ENCODE measurements at places on chromosomes 4 and X. TPM values are rescaled to one million over a fixed set of nuclear protein-coding genes. Genes with fewer than 3 reads are reported as not detected.

DNA sequence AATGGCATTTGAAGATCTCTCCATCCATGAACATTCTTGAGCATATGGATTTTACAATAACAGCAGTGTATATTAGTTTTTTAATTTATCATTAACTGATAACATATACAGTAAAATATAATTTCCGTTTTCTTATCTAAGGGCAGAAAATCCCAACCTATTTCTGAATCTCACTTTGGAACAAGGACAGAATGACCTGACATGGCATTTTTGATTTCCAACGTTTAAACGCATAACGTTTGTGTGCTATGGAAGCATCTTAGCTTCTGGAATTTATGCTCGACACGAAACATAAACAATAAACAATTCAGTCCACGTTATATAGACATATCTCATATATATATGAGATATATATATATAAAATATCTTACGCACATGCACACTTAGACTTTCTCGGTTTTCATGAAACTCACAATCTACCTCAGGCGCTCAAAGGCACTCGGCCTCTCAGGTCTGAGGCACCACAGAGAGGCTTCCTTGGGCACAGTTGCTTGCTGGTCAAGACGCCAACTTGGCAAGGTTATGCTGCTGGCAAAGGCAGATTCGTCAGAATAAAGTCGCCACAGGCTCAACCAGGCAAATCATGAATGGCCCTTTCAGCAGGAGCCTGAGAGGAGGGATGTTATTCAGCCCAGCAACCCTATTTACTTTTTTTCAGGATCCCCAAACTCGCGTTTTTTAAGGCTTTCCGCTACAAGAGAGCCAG lies 1.0 kb upstream of the UGT8 start:
- no peaks in the 10 kb centered on the region for H3K36me3 ChIP-seq
- no peak overlapping the region for H3K27ac ChIP-seq
- peaks cover 32% of the 10 kb centered on the region for H3K27me3 ChIP-seq
- no peak for DNase-seq
- peaks cover 17% of the 10 kb centered on the region for H3K4me1 ChIP-seq

DNA sequence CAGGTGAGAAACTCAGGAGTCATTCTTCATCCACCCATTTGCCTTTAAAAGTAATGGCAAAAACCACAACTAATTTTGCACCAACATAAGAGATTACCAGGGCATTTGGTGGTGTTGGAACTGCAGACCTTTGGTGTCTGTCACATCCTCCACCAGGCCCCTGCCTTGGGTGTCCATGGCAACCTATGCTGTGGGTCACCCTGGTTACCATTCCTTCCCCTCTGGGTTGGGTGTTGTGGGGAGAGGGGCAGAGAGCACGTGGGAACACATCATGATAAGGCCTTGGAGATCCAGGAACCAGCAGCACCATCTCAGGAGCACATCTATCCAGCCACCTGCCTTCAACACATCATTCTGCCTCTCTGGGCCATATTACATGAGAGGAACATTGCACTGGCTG lies 77.3 kb downstream of the CHRNA9 start:
- no peaks in the 10 kb centered on the region for H3K27me3 ChIP-seq
- no peaks in the 10 kb centered on the region for H3K4me1 ChIP-seq
- H3K36me3 ChIP-seq, result no peaks in the 10 kb centered on the region

DNA sequence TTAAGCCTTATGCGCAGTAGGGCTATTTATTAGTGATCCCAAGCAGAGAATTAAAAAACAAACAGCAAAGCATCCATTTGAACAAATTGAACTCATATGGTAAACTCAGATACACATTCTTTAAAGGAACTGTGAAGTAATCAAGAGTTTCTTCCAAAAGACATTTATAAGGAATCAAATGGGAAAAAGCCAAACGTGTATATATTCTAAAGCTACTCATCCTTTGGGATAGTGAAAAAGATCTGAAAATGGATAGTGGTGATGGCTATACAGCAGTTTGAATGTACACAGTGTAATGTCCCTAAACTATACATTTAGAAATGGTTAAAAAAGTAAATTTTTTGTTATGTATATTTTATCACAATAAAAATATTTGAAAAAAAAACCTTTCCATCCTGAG lies 16.6 kb upstream of the HPGDS start:
- no peaks in the 10 kb centered on the region for H3K27me3 ChIP-seq
- no peak overlapping the region for H3K4me3 ChIP-seq
- DNase-seq, result no peak
- no peak overlapping the region for H3K27ac ChIP-seq
- no peaks in the 10 kb centered on the region for H3K36me3 ChIP-seq

DNA sequence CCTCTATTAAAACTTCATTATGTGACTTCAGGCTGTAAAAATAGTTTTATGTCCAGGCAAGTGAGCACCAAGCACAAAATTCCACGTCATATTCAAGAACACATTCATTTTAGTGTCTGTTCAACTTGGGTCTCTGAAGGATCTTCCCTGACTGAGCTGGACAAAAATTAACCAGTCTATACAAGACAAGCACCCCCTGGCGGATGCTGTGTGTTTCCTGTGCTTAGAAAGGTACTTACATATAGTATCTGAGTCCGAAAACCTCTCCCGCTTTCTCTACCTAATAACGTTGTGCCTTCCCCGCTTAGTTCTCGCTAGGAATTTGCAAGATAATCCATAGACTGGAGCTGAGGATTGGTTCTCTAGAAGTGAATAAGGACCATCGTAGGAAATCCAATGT lies 2214.5 kb upstream of the TENM3 start:
- DNase-seq, result no peak
- no peaks in the 10 kb centered on the region for H3K27me3 ChIP-seq
- no peak overlapping the region for H3K27ac ChIP-seq
- H3K36me3 ChIP-seq, result no peaks in the 10 kb centered on the region
- H3K4me1 ChIP-seq, result no peaks in the 10 kb centered on the region

- H3K4me3 ChIP-seq, result peak overlapping the region; percentile 69
- H3K27ac ChIP-seq, result peak overlapping the region; percentile 62
- no peaks in the 10 kb centered on the region for H3K27me3 ChIP-seq
- H3K36me3 ChIP-seq, result peaks cover 4% of the 10 kb centered on the region
- H3K4me1 ChIP-seq, result peaks cover 16% of the 10 kb centered on the region
Measured at GRCh38 chr4:152785639-152786615, 6.2 kb downstream of the ARFIP1 start.

- H3K27me3 ChIP-seq, result no peaks in the 10 kb centered on the region
- no peaks in the 10 kb centered on the region for H3K36me3 ChIP-seq
- H3K4me1 ChIP-seq, result peaks cover 20% of the 10 kb centered on the region
- no peak for DNase-seq
Measured at GRCh38 chr4:87555773-87556619, 26.8 kb upstream of the SPARCL1 start.

GRCh38 chr4:159019356-159019755 lies 83.5 kb upstream of the RAPGEF2 start:
- H3K36me3 ChIP-seq, result no peaks in the 10 kb centered on the region
- H3K27ac ChIP-seq, result no peak overlapping the region
- H3K4me3 ChIP-seq, result no peak overlapping the region
- no peaks in the 10 kb centered on the region for H3K4me1 ChIP-seq

GRCh38 chr4:156870861-156871260 lies 100.7 kb downstream of the PDGFC start:
- no peak overlapping the region for H3K27ac ChIP-seq
- H3K27me3 ChIP-seq, result no peaks in the 10 kb centered on the region
- H3K36me3 ChIP-seq, result no peaks in the 10 kb centered on the region
- no peak for DNase-seq
- H3K4me3 ChIP-seq, result no peak overlapping the region

- no peak for DNase-seq
- no peak overlapping the region for H3K27ac ChIP-seq
- H3K4me1 ChIP-seq, result no peaks in the 10 kb centered on the region
- H3K36me3 ChIP-seq, result no peaks in the 10 kb centered on the region
- H3K27me3 ChIP-seq, result no peaks in the 10 kb centered on the region
- no peak overlapping the region for H3K4me3 ChIP-seq
Measured at GRCh38 chr4:172813359-172813923, 355.2 kb upstream of the GALNT7 start.

- H3K4me1 ChIP-seq, result no peaks in the 10 kb centered on the region
- H3K27ac ChIP-seq, result no peak overlapping the region
- no peaks in the 10 kb centered on the region for H3K27me3 ChIP-seq
Measured at GRCh38 chr4:100497791-100498190, 20.0 kb downstream of the EMCN start.

- H3K4me1 ChIP-seq, result no peaks in the 10 kb centered on the region
- no peak overlapping the region for H3K4me3 ChIP-seq
- no peak overlapping the region for H3K27ac ChIP-seq
- no peaks in the 10 kb centered on the region for H3K36me3 ChIP-seq
Measured at GRCh38 chrX:11189097-11189496, 78.0 kb downstream of the HCCS start.

- H3K36me3 ChIP-seq, result no peaks in the 10 kb centered on the region
- H3K4me3 ChIP-seq, result no peak overlapping the region
- peaks cover 10% of the 10 kb centered on the region for H3K27me3 ChIP-seq
- DNase-seq, result no peak
- no peak overlapping the region for H3K27ac ChIP-seq
Measured at GRCh38 chr4:154018659-154019058, 229.8 kb upstream of the SFRP2 start.

- H3K36me3 ChIP-seq, result no peaks in the 10 kb centered on the region
- H3K4me3 ChIP-seq, result no peak overlapping the region
- no peak overlapping the region for H3K27ac ChIP-seq
- no peak for DNase-seq
- H3K4me1 ChIP-seq, result no peaks in the 10 kb centered on the region
Measured at GRCh38 chr4:122065149-122065548, 87.0 kb upstream of the BLTP1 start.

DNA sequence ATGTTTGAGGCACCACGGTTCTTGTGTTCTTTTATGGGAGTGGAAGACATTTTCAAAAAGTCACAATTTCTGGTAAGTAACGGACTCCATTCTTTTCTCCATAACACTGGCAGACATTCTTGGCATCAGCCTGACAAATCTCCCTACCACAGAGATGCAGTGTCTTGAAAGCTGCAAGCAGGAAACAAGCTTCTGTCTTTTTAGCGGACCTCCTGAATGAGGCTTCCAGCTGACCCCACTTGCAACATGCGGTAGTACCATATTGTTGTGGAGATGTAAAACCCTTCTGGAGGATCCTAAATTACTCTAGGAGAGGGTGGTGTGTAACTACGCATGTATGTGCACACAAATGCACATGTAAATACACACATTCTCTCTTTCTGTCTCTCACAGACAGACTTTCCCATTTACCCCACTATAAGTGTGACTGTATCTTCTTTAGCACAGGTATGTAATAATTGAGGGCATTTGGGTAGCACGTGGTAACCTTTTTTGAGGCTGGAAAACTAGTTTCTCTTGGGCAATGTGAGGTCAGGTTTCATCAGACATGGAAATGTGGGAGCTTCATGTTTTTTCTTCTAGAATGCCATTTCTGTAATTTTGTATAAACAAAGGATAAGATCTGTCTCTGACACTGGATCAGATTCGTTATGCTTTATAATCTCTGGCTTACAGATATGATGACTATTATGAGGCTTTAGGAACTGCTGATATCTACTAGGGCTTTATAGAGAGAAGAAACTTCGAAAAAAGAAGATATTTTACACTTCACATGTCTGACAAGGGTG lies 130.1 kb downstream of the MGST2 start:
- H3K27ac ChIP-seq, result no peak overlapping the region
- no peaks in the 10 kb centered on the region for H3K27me3 ChIP-seq
- no peaks in the 10 kb centered on the region for H3K36me3 ChIP-seq
- H3K4me1 ChIP-seq, result no peaks in the 10 kb centered on the region

DNA sequence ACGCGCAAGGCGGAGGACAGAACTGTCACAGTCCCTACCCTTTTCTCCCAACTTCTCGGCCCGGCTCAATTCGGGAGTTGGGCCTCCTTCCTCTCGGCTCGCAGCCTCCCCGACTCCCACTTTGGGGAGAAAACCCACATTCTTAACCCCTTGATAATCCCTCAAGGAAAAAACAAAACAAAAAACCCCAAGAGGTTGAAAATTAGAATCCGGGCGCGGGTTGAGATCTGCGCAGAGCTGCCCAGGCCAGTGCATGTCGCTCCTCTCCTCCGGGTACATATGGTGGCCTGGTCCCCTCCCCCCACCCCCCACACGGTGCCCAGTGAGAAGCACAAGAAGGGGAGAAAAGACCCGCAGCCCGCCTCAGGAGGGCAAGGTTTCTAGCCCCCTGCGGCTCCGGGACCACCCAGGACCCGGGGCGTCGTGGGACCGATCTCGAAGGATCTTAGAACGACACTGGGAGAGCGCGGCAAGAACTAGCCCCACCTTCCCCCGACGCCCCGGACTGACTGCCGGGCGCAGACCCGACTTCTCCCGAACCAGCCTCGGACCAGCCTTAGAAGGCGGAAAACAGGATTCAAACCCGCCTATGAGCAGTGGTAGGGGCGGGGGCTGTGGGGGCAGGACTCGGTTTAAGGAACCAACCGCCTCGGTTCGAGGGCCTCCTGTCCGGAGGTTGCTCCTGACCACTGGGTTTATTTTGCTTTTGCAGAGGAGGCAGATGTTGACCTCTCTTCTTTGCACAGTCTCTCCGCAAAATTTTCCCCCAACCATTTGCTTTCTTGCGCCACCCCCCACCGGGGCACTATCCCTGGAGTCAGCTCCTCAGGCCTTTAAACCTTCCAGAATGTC lies 2.5 kb upstream of the PDGFRA start:
- peak overlapping the region; percentile 85 for H3K4me3 ChIP-seq
- DNase-seq, result no peak
- H3K4me1 ChIP-seq, result peaks cover 46% of the 10 kb centered on the region
- H3K36me3 ChIP-seq, result no peaks in the 10 kb centered on the region
- peaks cover 27% of the 10 kb centered on the region for H3K27me3 ChIP-seq

GRCh38 chr4:105894660-105895582 lies at the start of gene NPNT:
Gene NPNT (plus strand): TSS chr4:105895471. CDS start chr4:105895653, 182 bp downstream.
- H3K4me3 ChIP-seq, result peak within 1 kb of the TSS; percentile 55
- peaks cover 60% of the 10 kb centered on the region for H3K27me3 ChIP-seq
- no peaks in the 10 kb centered on the region for H3K36me3 ChIP-seq
- DNase-seq, result no peak
- peaks cover 9% of the 10 kb centered on the region for H3K4me1 ChIP-seq

DNA sequence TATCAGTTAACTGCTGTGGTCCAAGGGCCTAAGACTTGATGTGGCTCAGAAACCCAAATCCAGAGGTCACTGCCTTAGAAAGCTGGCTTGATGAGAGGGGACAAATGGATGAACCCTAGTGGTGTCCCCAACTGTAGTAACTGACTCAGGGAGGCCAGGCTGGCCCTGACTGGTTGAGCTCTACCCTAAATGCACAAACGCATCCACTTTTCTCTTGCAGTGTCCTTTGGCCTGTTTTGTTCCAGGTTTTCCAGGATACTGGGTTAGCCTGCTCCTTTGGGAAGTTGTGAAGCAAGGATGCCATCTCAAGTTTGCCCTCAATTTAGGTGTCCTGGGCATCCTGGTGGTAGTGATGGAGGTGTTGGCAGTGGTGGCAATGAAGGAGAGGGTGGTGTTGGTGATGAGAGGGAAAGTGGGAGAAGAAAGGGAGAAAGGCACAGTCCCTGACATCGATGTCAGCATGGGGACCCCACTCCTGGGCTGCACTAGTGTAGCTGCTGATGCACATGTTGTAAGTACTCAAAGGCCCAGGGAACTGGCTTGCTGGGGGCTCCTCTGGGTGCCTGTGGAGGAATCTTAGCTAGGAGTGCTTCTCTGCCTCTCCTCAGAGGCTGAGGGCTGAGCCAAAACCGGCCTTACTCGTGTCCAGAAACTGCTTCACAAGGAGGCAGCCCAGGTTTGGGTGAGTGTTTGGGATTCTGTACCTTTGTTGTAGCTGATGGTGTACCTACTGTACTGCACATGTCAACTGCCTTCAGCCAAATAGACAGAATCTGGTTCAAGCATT lies 2.9 kb upstream of the HAND2 start:
- H3K4me3 ChIP-seq, result no peak overlapping the region
- DNase-seq, result no peak
- no peak overlapping the region for H3K27ac ChIP-seq
- H3K36me3 ChIP-seq, result peaks cover 15% of the 10 kb centered on the region

Gene MAMLD1
- 0.31 TPM for total RNA-seq

Gene UBE2D3
- total RNA-seq, result 400 TPM

Gene SPANXN4
- not detected for total RNA-seq

Gene CDKL2
- total RNA-seq, result 0.82 TPM

Gene ZCCHC4
- 14.6 TPM for total RNA-seq

Gene ERCC6L
- 0.26 TPM for total RNA-seq

Gene SMIM31
- not detected for total RNA-seq

Gene PLAC1
- not detected for total RNA-seq

Gene STIM2
- 105 TPM for total RNA-seq

Measured in naive thymus-derived CD8-positive, alpha-beta T cell (primary cell).